ENCODE measurements at places on chromosomes 3 and 15.

- no peak for DNase-seq
Observed at GRCh38 chr3:46923559-46924350, 46.2 kb downstream of the PTH1R start.

DNA sequence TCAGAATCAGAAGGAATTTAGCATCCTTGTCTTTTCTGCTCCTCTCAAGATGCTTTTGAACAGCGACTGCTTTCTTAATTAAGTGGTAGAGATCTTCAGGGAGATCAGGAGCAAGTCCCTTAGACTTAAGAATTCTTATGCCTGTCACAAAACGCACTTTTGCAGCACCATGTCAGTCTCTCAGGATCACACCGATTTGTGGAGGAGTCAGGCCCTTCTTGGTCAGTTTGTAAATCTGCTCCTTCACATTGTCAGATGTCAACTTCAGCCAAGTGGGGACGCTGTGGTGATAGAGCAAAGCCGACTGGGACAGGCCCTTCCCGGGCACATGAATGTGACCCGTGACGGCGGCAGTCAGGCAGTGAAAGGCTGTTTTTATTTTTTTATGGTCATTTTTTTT lies 35.7 kb upstream of the MYZAP start:
- no peak for DNase-seq

DNA sequence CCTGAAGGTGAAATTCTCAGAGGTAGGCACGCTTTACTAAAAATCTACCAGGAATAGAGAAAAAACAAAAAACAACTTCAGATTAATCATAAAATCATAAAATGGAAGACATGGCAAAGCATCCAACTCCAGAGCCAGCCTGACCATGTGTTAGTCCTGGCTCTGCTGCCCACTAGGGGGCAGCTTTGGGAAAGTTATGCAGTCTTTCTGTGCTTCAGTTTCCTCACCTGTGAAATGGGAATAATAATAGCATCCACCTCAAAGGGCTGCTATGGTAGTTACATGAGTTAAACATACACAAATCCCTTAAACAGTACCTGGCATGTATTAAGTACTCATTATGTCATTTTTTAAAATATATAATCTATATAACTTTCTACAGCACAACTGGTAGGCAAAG lies 52.3 kb downstream of the WNT5A start:
- DNase-seq = no peak

GRCh38 chr3:131421957-131422498 lies 40.5 kb downstream of the NUDT16 start:
- no peak for DNase-seq

DNA sequence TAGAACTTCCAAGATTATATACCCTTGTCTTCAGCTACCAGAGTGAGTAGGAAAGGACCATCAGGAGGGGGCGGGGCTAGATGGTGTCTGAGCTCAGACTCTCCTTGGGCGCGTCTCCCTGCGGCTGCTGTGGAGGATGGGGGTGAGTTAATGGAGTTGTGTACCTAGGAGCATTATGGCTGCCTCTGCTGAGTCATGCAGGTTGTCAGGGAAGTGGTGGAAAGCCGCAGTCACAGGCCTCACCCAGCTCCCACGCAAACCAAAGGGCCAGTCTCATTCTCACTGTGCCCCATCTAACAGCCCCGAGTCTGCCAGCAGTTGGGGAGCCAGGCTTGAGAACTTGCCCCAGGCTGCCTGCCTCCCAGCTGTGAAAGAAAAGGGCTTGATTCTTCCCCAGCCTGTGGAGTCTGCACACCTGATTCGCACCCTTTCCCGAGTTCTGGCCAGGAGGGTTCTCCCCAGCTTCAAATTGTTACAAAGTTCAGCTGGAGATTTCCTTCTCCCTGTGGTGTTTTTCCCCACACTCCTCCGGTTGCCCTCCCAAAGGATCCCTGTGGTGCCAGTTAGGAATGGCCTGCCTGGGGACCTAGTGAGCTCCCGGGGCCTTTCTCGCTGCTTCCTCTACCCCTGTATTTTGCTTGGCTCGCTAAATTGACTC lies 143.3 kb downstream of the HCN4 start:
- no peak for DNase-seq

DNA sequence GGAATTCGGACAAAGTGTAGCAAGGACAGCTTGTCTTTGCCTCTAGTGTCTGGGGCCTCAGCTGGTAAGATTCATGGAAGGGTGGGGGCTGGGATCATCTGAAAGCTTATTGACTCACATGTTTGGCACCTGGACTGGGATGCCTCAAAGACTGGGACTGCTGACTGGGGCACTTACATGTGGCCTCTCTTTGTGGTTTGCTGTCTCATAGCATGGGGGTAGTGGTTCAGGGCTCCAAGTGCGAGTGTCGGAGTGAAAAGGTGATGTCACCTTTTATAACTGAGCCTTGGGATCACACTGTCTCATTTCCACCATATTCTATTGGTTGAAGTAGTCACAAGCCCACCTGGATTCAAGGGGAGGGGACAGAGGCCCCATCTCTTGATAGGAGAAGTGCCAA lies 6.8 kb downstream of the MFSD1 start:
- no peak for DNase-seq

DNA sequence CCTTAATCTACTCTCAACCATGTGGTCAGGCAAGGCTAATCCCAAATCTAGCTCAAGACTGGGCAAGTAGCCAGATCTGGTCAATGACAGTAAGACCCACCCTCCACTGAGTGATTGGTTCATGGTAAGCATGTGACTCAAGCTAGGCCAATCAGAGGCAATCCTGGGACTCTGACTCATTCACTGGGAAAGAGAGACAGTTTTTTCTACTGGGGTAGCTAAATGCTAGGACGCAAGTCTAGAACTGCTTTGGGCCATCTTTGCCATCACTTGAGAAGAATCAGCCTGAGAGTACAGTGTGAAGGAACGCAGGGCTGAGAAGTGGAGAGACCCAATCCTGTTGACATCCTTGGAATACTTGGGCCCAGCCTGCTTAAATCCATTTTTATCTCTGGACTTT lies 9.4 kb upstream of the RAD18 start:
- DNase-seq = no peak

GRCh38 chr15:59105854-59106253 lies 908 bp downstream of the CCNB2 start:
- no peak for DNase-seq

DNA sequence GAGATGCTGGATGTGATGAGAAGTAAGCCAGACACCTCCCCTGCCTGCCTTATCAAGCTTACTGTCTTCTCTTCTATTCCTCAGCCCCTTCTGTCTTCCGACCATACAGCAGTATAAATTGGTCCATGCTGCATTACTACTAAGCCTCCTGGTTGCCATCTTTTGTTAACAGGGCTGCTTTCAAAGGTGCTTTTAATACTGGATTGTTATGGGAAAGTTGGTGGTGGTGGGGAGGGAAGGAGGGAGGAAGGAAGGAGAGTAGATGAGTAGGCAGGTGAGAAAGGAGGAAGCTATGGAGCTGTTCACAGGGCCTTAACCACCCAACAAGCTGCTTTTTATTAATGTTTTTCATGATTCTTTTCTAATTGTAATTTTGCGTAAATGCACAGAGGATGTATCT lies 114.9 kb downstream of the SLC25A26 start:
- no peak for DNase-seq

DNA sequence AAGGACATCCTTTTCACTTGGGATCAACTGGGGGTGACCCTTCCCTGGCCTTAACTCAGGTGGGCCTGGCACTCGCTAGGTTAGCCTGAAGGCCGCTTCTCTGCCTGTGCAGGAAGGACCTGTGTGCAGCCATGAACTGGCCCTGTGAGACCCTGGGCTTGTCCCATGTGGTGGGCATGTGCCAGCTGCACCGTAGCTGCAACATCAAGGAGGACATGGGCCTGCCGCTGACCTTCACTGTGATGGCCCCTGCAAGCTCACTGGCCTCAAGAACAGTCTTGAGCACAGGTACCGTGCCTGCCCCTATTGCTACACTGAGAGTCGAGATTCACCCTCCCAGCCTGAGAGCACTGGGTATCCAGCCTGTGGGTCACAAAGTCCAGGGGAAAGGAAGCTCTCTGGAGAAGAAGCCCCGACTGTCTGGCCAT lies 43.0 kb downstream of the SAXO2 start:
- DNase-seq = no peak

DNA sequence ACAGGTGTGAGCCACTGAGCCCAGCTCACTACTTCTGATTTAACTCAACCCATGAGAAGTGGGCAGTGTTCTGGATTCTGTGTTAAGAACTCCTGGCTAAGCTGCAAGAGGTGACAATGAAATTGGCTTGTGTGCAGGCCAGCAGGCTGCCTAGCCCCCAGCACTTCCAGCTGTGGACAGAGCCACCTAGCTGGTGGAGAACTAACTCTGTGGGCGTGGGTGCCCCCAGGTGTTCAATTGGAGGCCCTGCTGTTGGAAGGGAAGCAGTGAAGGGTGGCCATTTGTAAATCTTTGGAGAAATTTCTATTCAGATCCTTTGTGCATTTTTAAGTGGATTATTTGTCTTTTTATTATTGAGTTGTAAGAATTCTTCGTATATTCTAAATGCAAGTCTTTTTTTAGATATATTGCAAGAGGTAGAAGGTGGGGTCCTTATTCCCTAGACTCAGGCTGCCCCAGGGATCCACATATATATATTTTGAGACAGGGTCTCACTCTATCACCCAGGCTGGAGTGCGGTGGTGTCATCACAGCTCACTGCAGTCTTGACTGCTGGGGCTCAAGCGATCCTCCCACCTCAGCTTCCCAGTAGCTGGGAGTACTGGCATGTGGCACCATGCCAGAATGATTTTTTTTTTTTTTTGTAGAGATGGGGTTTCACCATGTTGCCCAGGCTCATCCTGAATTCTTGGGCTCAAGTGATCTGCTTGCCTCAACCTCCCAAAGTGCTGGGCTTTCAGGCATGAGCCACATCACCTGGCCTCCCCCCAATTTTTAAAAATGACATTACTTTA lies 7.2 kb upstream of the SCAMP5 start:
- no peak for DNase-seq

- no peak for DNase-seq
Observed at GRCh38 chr3:13259831-13260230, 160.3 kb downstream of the NUP210 start.

DNA sequence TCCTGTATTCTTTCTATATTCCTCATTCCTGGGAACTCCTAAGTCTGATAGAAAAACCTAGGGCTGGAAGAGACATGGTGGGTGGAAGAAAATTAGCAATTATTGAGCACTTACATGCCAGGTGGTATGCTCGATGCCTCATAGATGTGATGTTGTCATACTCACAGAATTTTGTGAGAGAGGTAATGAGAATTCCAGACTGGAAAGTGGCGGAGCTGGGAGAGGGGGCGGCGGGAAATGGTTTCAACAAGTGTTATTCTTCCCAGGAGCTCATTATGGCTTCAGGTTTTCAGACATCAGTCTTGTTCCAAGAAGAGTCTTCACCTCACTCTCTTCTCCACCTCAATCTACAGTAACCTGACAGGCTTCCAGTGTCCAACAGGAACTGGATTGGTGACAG lies 16.2 kb downstream of the TIMP4 start:
- DNase-seq = no peak

DNA sequence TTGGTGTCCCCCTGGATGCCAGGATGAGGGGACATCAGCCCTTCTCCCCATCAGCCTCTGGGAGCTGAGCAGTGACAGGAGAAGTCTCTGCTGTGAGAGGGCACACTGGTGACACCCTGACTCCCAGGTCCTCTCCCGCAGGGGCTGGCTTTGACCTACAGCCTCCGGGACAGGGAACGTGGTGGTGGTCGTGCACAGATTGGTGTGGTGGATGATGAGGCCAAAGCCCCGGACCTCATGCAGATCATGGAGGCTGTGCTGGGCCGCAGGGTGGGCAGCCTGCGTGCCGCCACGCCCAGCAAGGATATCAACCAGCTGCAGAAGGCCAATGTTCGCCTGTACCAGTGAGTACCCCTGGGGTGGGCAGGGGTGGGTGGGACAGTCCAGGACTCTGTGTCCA lies 6.8 kb downstream of the VILL start:
- no peak for DNase-seq

DNA sequence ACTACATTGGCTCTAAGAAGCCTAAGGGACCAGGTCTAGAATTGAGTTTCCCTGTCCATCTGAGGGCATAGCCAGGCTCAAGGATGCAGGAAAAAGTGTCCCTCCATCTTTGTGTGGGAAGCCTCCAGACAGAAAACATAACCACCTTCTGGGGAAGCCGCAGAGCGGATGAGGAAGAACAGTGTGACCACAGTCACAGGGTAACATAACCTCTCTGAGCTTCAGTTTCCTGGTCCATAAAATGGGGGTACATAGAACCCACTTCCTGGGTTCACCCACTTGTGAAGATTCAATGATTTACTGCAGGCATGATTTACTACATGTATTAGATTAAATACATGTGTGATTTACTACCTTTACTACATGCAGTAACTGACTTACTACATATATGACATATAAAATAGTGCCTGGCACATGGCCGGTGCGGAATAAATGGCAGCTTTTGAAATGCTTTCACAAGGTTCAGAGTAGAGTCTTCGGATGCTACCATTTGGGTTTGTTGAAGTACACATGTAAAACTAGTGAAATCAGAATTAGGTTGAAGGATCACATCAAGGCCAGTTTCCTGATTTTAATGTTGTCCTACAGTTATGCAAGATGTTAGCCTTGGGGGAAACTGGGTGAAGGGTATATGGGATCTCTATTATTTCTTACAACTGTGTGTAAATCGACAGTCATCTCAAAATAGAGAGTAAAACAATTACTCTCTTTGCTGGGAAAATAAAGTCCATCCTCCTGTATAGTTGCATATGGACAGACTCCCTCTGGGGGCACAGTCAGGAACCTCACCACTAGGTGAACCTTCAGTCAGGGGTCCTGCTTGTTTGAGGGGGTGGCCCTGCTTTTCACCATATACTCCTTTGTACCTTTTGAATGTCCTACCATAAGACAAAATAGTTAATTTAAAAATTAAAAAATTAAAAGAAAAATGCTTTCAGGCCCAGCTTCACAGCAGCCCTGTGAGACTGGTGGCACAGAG lies 86.0 kb downstream of the SEMA5B start:
- no peak for DNase-seq

DNA sequence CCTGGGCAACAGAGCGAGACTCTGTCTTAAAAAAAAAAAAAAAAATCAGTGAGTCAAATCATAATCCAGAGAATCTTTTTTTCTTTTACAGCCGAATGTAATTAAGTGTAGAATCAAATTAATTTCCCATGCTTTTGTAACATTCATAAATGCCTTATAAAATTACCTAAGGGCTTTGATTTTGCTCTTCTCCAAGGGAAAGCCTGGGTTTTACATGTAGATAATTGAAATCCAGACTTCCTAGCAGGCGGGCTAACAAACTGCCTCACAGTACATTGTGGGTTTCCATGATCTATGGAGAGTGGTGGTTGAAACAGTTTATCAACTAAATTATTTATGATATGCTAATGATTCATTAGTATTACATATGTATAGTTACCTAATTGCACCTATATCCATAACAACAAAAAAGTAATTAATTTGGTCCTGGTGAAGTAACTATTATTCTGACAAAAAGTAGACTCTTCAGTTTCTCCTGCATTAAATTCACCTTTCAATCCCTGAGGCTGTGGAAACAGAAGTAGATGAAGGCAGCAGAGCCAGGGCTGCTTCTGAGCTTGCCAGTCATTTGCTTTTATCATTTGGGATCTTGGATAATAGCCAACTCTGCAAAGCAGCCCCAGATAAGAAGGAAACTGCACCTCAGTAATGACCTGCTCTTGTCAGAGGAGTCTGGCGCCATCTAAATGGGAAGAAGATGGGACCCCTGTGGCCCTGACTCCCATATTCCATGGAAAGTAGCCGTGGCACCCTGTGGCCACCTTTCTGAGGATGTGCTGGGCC lies 9.5 kb downstream of the CCR9 start:
- no peak for DNase-seq

GRCh38 chr3:171563298-171563697 lies 103.1 kb upstream of the TNIK start:
- DNase-seq = no peak
